ENCODE measurements at places on chromosomes 2 and 18.

DNA sequence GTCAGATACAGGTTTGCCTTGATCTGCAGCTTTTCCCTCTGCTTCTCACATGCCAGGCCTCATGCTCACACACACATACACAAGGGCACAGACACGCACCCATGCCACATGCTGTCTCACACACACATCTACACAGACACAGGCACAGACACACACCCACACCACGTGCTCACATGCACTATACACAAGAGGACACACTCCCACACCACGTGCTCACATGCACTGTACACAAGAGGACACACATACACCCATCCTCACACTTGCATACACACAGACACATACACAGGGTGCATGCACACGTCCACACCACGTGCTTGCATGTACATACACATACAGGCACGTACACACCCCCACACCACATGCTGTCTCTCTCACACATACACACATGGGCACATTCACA lies 253.8 kb downstream of the ATAD2B start:
- DNase-seq: no peak

DNA sequence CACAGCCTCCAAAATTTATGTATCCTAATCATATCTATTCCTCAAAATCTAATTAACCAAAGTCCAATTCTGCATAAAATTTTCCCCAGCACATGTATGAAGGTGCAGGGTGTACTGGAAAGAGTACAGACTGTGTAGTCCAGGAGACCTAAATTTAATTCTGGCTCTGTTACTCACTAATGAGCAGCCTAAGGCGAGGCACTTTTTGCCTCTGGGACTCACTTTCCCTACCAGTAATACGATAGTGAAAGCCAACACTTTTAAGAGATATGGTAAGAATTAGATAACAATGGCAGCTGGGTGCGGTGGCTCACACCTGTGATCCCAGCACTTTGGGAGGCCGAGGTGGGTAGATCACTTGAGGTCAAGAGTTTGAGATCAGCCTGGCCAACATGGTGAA lies 177.7 kb downstream of the PIEZO2 start:
- no peak for DNase-seq

- DNase-seq: no peak
Observed at GRCh38 chr2:50515638-50516037, 516.3 kb downstream of the NRXN1 start.

DNA sequence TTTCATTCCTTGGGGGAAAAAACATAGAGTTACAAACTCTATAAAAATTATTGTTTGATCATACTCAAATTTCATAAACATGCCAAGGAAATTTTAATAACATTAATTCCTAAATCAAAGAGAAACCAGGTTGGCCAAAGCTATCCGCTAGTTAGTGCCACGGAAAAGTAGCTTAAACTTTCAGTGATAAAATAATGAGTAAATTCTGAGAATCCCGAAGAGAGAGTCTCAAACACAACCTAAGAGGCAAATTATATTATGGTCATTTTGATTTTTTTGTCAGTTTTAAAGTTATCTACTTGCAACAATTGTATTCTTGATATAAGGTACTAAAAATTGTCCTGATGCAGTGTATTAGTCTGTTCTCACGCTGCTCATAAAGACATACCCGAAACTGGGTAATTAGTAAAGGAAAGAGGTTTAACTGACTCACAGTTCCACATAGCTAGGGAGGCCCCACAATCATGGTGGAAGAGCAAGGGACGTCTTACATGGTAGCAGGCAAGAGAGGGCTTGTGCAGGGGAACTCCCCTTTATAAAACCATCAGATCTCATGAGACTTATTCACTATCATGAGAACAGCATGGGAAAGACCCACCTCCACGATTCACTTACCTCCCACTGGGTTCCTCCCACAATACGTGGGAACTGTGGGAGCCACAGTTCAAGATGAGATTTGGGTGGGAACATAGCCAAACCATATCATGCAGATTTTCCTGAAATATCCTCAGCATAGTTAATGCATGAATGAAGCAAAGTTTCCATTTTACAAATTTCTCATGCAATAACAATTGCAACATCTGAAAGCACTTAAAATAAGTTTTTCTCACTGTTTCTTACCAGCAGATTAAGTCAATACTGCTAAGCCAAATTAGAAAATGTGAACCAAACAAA lies 205.9 kb upstream of the STK17B start:
- no peak for DNase-seq

GRCh38 chr2:234292962-234293243 lies 204.0 kb downstream of the ARL4C start:
- DNase-seq: no peak

- no peak for DNase-seq
Observed at GRCh38 chr2:207819839-207820784, 50.4 kb upstream of the FZD5 start.

GRCh38 chr2:238589591-238590460 lies 163.1 kb downstream of the ASB1 start:
- no peak for DNase-seq
